ELR (cell line): ENCODE measurements at places on chromosomes 4 and X.

DNA sequence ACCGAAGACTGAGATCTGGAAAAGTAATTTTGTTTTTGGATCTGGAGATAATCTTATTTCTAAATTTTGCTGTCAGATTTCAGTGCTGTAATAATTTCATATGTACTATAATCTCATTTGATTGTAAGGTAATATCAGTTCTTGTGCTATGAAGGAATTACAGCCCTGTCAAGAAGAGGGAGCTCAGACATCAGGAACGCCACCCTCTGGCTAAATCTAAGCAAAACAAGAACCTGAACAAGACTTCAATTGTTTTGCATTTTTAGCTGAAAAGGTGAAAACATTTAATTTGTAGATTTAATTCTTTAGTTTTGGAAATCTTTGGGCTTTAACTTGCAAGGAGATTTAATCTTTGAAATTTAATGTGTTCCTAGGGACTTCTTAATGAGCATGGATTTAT is 525.4 kb upstream of the HS3ST1 start:
- peak; percentile 0 for DNase-seq

DNA sequence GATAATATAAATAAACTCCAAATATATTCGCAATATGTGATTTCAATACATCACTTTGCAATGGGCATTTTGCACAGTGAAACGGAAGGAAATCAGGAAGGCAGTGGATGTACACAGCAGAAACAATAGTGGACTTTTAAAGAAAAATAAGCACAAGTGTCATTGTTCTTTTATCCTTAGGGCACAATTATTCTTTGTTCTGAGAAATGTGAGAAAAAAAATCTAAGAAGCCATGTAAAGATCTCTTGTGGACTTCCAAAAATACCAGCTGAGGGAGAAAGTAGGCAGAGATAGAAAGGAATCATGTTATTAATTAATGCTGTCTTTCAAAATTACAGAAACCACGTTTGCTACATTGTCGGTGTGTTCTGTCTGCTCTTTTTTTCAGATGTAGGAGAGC is 17.6 kb upstream of the PRRG1 start:
- no peak for DNase-seq

GRCh38 chr4:83334425-83335241 is at the start of gene HPSE:
Gene HPSE (minus strand): TSS chr4:83334848. CDS start chr4:83334782, 66 bp downstream.
- peak; percentile 68 for DNase-seq

- peak; percentile 67 for DNase-seq
Observed at GRCh38 chr4:128565565-128566186, 243.8 kb upstream of the JADE1 start.

DNA sequence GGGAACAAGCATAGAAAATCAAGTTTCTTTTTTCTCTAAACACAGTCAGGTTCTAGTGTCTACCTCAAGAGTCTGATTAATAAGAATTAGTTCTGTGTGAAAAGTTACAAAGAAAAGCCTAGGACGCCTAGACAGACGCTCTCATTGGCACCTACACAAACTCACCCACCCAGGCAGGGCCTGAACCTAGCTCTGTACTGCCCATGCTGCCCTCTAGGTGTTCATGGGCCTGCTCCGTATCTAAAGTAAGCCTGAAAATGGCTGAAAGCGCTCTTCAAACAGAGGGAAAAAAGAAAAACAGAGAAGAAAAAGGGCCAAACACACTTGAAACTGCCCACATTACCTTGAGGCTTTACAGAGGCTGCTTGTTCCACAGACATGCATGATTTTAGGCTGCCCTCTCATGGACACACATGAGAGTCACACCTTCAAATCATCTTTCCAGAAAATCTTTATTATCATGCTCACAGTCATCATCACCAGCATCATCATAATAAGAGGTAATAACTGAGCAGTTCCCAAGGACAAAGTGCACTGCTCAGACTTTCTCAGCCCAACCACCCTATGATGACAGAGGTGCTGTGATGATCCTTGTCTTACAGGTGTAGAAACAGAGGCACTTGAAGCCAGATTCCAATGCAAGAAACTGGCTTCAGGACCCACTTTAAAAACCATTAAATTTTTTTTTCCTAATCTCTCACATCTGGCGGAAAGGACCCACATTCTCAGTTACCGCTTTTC is 49.6 kb downstream of the MAP7D2 start:
- peak; percentile 68 for DNase-seq

DNA sequence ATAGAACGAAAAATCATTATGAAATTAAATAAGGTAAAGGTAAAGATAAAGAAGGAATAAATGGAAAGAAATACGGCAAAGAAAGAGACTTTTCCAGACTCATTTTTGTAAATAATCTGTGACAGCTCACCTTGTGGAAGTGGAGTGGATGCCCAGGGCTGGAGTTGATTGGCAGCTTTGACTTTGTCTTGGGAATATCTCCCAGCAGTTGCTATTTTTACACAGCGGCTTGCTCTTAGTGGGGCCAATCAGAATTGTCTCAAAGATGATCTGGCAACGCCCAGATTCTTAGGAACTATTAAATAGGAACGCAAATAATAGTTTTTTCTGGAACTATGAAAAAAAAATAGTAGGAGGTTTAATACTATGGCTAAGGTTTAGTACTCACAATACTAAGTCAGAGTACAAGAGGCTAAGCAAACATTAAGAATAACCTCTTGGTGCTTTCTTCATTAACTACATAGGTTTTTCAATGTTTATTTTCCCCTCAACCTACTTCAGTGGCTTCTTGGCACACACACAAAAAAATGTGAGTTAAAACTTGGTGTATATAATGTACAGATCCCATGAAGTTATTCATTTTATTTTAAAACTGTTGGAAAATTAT is 132.7 kb downstream of the TRAM1L1 start:
- DNase-seq = no peak

GRCh38 chr4:10182446-10183424 is 66.1 kb upstream of the WDR1 start:
- no peak for DNase-seq

DNA sequence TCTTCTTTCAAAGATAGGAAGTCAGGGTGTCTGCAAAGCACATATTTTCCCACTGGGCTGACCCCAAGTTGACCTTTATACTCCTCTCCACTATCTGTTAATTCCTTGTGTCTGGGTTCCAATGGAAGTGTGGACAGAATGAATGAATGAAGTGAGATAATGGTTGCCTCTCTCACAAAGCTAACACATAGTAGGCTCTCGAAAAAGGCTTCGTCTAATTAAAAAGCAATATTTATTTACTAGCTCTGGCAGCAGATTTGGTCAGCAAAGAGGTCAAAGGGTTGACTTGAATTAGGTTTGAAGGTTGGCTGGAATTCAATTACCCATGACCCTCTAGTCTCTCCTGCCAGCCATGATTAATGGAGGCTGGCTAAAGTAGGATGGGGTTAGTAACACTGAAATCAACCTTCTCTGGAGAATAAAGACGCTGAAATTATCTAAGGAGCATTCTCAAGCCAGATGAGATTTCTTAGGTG is 280.3 kb upstream of the KLF3 start:
- no peak for DNase-seq

DNA sequence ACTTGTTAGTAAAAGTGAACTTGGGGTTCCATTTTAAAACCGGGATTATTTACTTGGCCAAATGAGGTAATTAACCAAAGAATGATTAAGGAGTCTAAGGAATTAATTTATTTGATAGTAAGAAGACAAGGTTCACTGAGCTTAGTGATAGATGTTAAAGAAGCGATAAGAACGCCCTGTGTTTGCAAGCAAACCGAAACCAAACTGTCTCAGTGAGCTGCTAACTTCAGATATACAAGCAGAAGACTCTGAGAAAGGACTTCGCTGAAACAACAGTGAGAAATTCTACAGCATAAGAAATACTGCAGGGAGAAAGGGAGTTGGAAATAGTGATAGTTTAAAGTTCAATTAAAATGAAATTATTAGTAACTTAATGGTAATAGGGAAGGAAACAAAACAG is 37.6 kb upstream of the SHISA3 start:
- no peak for DNase-seq

DNA sequence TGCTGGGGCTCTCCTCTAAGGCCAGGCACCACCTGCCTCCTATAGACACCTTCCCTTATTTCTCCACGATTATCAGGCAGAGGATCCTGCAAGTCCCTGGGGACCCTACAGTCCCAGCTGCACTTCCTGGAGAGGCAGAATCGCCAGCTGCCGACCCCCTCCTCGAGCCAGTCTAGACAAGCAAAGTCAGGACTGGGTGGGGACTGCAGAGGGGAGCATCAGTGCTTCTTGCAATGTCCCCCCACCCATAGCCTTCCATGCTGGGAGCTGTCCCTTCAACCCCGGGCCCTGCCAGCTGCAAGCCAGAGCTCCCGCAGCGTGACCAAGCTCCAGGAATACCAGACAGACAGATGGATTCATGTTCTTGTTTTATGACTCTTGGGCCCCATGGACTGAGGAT is 1.4 kb upstream of the CRMP1 start:
- no peak for DNase-seq

DNA sequence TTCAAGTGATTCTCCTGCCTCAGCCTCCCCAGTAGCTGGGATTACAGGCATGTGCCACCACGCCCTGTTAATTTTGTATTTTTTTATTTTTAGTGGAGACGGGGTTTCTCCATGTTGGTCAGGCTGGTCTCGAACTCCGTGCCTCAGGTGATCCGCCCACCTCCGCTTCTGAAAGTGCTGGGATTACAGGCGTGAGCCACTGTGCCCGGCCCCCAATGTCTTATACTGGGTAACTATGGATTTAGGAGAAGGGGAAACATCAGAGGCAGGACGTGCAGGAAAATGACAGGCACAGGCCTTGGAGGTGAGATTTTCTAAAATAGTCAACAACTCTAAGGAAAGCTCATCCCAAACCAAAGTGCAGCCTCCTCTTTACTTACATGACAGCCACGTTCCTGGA is 11.1 kb upstream of the TSPYL2 start:
- no peak for DNase-seq

DNA sequence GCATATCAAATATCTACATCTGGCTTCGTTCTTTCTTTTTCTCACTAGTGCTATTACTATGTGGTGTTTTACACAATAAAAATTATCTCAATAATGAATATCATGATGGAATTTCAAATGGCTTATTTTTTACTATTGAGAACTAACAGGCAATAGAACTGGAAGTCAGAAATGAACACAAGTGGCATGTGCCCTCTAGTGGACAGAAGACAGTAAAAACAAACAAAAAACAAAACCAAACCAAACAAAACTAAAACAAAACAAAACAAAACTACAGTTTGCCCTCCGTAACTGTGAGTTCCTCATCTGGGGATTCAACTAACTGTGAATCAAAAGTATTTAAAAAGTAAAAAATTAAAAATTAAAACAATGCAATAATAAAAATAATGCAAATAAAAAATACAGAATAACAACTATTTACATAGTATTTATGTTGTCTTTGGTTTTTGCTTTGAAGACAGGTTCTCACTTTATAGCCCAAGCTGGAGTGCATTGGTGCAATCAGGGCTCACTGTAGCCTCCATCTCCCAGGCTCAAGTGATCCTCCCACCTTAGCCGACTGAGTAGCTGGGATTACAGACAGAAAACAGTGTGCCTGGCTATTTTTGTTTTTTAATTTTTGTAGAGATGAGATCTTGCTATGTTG is 195.6 kb upstream of the TACR3 start:
- peak; percentile 48 for DNase-seq

GRCh38 chr4:86043755-86044592 is 315.9 kb downstream of the MAPK10 start:
- DNase-seq = peak; percentile 69

- DNase-seq = peak; percentile 73
Observed at GRCh38 chr4:70722199-70722791, 531 bp downstream of the RUFY3 start.

DNA sequence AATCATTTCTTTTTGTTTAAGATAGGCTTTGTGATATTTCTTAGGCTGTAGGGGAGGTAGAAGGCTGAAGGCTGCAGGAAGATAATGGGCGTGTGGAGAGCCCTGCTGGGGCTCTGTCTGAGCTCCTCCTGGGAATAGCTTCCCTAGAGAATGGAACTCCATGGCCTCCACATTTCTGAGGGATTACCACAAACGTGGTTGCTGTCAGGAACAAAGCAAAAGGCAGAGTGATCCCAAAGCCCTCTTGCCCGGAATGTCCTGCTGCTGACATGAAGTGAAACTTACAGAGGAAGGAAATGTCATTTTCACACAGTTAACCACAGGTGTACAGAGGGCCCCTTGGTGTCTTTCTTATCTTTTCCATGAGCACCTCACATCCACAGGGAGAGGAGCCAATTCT is 89.3 kb downstream of the DDIT4L start:
- DNase-seq = no peak

- DNase-seq = peak; percentile 0
Observed at GRCh38 chrX:95629737-95630136, 1054.9 kb upstream of the DIAPH2 start.

GRCh38 chr4:70236125-70236524 is 6.3 kb upstream of the CSN3 start:
- DNase-seq = peak; percentile 47

GRCh38 chr4:94516067-94516466 is 64.3 kb downstream of the PDLIM5 start:
- peak; percentile 80 for DNase-seq

DNA sequence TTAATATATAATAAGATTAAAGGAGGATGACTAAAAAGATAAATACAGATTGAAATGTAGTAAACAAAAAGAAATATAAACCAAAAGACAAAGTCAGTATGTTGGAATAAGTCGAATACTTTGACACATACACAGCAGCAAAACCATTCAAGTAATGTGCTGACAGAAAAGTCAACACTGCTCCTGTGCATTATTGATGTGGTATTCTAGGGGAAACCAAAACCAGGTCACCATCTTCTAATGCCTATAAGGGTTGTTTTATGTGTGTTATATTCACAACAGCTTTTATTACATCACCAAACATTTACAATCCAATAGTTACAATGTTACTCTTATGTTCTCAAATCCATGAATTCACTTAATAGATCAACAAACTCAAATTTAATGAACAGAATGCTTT is 111.8 kb upstream of the DKK2 start:
- no peak for DNase-seq

DNA sequence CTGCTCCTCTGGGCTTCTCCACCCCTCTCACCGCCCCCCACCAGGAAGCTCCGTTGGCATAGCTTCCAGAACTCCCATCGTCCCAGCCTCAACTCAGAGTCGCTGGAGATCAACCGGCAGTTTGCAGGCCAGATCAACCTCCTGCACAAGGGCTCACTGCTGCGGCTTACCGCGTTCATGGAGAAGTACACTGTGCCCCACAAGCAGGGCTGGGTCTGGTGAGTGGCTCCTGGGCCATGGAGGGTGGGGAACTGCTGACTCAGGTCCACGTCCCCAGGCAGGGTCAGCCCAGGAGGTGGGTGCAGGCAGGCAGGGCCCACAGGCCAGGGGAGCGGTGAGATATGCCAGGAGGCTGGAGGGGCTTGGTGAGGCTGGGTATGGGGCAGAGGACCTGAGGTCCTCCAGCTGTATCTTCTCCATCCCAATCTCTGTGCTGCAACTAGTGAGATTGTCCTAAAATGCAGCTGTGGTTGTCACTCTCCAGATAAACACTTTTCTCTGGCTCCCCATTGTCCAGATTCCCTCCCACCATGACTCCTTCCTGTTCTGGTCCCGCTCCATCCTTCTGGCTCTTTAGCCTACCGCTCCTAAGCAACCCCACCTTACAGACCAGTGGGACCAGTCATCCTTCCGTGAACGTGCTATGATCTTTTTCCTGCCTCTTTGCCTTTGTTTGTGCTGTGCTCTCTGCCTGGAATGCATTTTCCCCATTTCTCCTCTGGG is 71.9 kb downstream of the STARD8 start:
- no peak for DNase-seq
